Activated T-helper 9 cell treated with anti-CD3 and anti-CD28 coated beads, Interleukin-2, amount 50 U/mL, for 16 hours (primary cell): ENCODE measurements at places on chromosomes 12 and 14.

DNA sequence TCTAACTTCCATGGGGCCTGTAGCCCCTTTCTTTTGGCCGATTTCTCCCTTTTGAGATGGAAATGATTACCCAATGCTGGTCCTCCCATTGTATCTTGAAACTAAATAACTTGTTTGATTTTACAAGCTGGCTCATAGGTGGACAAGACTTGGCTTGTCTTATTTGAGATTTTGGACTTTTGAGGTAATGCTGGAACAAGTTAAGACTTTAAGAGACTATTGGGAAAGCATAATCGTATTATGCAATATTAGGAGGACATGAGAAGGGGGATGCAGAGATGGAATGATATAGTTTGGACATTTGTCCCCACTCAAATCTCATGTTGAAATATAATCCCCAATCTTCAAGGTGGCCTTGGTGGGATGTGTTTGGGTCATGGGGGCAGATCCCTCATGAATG is 49.2 kb upstream of the LYZ start:
- no peak for DNase-seq

- DNase-seq: no peak
Observed at GRCh38 chr12:104342635-104343249, 39.2 kb downstream of the EID3 start.

- no peak for DNase-seq
Observed at GRCh38 chr12:131258398-131258797, 304.7 kb downstream of the ADGRD1 start.

- DNase-seq: no peak
Observed at GRCh38 chr14:58752771-58753201, 115.0 kb downstream of the DACT1 start.
